T follicular helper cell (primary cell): ENCODE measurements at places on chromosomes 1 and 21.

GRCh38 chr1:171805395-171806115 lies 24.1 kb downstream of the METTL13 start:
- DNase-seq = no peak

DNA sequence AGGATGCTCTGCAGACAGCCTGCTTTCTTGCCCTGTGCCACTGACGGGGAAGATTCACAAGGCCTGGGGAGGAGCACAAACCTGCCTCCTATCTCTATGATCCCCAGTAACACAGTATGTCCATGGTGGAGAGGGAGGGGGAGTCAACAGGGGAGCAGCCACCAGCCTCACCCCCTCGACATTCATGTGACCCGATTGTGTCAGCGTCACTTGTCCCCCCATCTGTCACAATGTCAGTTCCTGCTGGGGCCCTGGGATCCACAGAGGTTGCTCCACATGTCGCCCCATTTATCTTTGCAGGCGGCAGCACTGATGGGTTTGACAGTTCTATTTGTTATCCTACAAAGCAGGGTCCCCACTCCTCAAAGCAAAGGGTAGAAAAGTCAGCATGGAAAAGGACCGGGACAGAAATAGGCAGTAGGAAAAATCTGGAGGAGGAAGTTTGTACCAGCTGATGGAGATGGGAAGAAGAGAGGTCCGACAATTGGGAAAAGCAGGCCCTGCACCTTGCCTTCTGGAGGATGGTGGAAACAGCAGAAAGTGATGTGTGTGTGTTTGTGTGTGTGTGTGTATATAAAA lies 130.9 kb downstream of the SEC16B start:
- DNase-seq = no peak

GRCh38 chr1:241253471-241253870 lies 103.5 kb downstream of the RGS7 start:
- no peak for DNase-seq

DNA sequence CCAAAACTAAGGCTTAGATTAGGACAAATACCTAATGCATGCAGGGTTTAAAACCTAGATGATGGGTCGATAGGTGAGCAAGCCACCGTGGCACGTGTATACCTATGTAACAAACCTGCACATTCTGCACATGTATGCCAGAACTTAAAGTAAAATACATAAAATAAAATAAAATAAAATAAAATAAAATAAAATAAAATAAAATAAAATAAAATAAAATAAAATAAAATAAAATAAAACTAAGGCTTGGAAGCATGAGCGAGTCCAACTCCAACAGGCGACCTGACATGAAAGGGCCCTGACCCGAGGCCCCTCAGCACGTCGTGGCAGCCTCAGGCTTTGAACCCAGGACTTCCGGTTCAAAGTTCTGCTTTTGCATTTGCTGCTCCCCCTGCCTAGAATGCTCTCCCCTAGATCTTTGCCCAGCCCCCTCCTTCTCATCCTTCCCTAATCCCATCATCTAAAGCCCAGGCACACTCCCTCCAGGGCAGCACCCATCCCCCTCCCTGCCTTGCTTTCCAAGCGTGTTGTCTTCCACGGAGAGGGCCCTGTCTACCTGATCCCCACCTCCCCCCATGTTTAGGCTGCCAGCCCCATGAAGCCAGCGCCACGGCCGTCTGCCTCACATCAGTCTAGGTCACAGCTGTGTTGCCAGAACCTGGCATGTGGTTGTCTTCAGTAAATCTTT lies 64.3 kb downstream of the TAS1R2 start:
- DNase-seq = no peak

- DNase-seq = no peak
These were observed 10.9 kb downstream of the IER5 start for GRCh38 chr1:181099152-181100014.

- no peak for DNase-seq
These were observed at the start of gene IL12RB2 for GRCh38 chr1:67307251-67308060. Gene IL12RB2 (plus strand): TSS chr1:67307873. CDS start chr1:67320369, 12,496 bp downstream.

DNA sequence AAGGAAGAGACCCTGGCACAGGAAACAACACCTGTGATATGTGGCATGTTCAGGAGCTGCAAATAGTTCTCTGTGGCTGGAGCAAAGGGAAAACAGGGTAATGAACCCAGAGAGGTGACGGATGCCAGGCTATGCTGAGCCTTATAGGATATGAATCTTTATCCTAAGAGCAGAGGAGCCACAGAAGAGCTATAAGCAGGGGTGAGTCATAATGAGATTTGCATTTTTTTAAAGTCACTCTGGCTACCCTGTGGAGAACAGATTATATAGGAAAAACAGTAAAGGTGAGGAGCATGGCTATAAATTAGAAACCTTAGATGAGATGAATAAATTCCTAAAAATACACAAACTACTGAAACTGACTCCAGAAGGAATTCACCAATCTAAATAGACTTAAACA lies 12.8 kb upstream of the MPL start:
- DNase-seq = no peak

DNA sequence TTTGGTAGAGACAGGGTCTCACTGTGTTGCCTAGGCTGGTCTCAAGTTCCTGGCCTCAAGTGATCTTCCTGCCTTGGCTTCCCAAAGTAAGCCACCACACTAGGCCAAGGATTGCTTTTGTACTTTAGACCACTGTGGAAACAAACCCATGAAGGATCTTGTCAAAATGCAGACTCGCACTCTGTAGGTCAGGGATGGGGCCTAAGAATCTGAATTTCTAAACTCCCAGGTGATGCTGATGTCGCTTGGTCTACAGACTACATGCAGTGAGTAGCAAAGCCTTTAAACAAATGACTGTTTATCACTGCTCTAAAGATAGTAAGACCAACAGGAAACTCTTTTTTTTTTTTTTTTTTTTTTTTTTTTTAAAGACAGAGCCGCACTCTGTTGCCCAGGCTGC lies 54.1 kb upstream of the MUTYH start:
- DNase-seq = no peak

GRCh38 chr1:41417746-41418145 lies 56.5 kb downstream of the FOXO6 start:
- no peak for DNase-seq

- no peak for DNase-seq
These were observed 3.6 kb upstream of the SCMH1 start for GRCh38 chr1:41245659-41246058.

DNA sequence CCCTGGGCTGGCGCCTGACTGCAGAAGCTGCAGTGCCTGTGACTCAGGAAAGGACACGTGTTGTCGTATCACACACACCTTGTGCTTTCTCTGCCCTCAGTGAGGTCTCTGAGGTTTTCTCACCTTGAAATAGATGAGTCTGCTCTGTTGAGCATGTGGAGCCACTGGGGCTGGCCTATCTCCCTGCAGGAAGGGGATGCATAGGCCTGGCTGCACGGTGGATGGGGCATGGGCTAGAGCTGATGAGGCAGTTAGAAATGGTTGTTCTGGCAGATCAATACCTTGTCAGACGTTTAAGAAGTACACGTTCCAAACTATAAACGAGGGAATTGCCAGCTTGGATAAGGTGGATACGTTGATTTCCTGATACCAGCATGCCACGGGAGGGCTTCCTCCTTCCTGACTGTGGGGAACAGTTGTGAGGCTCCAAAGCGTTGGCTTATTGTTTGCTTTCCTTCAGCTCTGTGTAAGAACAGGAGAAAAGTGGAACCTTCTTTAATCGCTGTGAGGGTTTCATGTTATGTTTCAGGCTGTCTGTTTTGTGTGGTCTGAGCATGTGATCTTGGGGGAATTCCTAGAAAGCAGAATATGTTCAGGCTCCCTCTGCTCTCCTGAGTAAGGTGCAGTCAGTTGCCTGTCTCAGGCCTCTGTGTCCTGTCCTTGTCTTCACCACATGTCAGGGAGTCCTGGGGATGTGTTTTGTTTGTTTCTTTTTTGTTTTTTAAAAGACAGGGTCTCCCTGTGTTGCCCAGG lies 44.8 kb downstream of the PCNT start:
- DNase-seq = no peak

DNA sequence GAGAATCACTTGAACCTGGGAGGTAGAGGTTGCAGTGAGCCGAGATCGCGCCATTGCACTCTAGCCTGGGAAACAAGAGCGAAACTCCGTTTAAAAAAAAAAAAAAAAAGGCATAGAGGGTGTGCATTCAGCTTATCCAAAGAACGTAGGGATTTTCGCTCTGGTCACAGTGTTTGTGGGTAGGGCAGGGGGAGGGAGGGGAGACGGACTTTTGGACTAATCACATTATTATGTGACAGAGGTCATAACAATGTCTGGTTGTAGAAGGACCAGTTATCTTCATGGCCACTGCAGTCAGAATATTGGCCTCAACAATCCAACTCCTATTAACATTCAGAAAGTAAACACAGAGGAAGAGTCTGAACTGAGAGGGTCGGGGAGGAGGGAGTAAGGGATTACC lies 25.7 kb downstream of the RHOU start:
- no peak for DNase-seq

DNA sequence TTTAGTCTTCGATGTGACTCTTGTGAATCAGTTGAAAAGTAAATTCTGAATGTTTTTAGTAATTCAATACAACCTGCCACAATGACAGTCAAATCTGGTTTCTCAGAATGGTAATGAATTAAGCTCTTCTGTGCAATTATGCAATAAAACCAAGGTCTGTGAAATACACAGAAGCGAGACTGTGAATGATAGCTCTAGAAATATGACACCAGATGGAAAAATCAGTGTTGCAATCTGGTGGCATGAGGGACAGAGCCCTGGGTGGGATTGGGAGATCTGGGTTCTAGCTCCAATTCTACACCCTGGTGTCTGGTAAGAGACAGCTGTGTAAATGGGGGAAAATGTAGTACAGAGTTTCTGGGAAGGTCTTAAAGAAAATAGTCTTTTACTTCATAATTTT lies 586.4 kb upstream of the ZRANB2 start:
- DNase-seq = no peak

- no peak for DNase-seq
These were observed 75.6 kb upstream of the ETV3 start for GRCh38 chr1:157213836-157214235.

- no peak for DNase-seq
These were observed 31.8 kb upstream of the PDC start for GRCh38 chr1:186492531-186493291.

GRCh38 chr1:212070720-212071302 lies 35.3 kb downstream of the DTL start:
- no peak for DNase-seq

DNA sequence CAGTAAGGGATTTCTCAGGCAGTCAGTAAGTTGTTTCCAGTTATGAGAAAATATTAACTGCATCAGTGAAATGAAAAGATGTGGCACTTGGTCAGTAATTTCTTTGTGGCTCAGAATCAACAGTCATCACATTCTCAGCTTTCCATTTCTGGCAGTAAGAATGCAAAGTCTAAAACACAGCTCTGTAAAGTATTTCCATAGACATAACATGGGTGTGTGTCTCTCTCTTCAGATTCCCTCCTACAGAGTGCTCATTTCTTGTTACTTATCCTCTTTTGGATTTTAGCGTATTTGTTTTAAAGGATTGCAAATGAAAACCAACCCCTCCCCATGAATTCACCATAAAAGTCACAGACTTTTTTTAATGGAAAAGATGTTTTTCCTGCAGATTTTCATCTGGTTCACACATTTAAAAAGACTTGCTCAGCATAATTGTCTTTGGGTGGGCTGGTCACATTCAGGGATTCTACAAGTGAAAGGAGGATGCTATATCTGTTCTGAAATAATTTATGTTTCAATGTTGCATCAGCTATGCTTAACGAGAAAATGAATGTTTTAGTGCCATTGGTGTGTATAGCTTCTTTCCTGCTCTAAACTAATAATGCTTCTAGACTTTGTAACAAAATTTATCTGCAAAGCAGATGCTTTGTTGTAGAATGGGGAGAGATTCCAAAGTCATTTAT lies 34.6 kb upstream of the CD55 start:
- no peak for DNase-seq

GRCh38 chr1:206808615-206809014 lies 36.3 kb upstream of the IL10 start:
- peak; percentile 29 for DNase-seq

- no peak for DNase-seq
These were observed 95.7 kb upstream of the ZNF648 start for GRCh38 chr1:182157187-182157586.

GRCh38 chr1:247961791-247962190 lies 3.2 kb upstream of the OR2AK2 start:
- DNase-seq = no peak

DNA sequence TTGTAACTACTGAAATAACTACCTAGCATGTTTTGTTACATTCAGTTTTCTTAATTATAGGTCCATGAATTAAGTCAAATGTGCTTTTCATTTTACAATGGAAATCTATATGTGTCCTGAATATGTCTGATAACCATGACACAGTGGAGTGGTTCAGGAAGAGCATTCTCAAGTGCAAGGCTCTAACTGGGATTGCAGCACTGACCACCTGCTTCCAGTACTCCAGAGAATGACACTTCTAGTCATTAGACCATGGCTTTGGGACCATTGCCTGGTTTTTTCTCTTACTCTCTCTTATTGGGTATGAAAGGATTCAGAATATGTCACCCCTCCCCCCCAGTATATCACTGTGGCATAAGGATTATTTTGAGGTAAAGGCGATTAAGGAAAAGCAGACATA lies 204.9 kb upstream of the CACYBP start:
- no peak for DNase-seq

GRCh38 chr1:241706967-241707366 lies 54.9 kb downstream of the WDR64 start:
- no peak for DNase-seq

- no peak for DNase-seq
These were observed 307.8 kb upstream of the USP25 start for GRCh38 chr21:15421947-15422346.

DNA sequence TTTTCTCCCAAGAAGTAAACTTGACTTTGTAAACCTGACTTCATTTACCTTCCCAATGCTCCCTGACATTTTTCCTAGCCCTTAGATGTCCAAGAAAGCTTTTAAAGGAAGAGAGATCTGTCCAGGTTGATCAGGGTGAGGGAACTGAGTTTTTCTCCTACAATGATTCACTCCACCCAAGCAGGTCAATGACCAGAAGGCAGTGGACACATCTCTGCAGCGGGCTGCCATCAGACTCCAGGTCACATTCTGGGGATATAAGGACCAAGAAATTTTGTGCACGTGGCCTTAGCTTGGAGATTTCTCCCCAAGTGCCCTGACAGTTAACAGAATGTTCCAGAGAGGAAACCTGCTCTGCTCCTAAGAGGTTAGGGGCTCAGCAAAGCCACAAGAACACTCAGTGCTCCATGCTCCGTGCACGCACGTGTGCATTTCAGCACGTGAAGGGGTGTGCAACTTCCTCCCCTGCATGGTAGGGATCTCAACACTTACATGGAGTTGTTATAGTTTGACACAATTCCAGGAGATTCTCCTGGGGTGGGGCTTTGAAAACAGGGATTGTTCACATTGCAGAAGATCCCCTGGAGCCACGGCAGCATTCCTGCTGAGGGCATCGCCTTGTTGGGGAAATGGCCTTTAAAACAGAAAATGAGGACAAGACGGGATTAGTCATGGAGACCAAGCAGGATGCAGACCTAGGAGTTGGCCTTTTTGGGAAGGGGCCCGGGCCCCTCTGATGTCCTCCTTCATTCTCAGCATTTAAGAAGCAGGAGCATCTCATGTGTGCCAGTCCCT lies 9.8 kb downstream of the ABCA4 start:
- no peak for DNase-seq

DNA sequence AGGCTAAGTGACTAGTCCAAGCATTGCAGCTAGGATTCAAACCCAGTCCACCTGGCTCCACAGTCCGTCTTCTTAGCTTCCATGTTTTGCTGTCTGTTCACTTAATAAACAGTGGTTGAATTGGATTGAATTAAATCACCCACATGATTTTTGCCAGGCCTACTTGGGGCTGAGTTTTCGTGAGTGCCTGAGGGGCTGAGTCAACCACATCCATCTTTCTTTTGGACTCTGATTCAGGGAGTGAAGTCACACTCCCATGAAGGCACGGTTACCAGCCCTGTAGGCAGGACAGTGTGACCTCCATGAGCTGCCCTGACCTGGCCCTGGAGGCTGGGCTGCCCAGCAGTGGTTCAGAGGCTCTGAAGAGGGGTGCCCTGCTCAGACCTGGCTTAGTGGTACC lies 123.7 kb downstream of the ACTL8 start:
- no peak for DNase-seq
